Cerebellum (tissue), 4 donors: ENCODE measurements at places on chromosomes 2 and 18.

DNA sequence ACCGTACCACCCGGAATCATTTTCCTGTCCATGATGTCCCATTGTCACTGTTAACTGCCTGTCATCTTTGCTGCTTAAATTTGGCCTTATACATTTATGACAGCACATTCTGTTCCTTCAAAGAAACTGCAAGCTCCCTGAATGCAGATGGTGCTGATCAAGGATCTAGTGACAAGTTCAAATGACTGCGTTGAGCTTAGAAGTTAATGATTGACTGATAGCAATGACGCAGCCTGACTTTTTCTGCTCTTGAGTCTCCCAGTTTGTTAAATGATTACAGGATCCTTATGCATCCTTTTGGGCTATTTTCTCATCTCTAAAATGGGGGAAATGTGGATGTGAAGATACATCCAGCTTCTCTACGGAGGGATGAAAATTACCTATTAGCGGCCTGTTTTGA lies 159.0 kb downstream of the DCC start:
- DNase-seq: no peak

DNA sequence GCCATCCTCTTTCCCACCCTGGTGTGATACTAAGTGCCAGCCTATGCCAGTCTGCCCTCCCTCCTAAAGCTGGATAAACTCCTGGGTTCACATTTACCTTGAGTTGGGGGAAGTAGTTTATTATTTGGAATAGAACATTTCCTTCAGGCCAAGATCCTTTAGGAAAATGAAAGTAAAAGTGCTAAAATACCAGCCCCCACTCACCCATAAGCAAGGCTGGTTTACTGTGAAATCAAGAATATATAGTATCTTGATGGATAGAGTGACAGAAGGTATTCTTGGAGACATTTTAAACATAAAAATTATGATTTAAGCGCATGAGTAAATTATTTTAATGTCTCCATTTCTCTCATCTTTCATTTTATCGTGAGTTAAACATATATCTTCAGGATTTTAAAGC lies 27.1 kb downstream of the ZNF532 start:
- no peak for DNase-seq

- no peak for DNase-seq
Observed at GRCh38 chr2:75722687-75723086, 12.0 kb upstream of the GCFC2 start.

DNA sequence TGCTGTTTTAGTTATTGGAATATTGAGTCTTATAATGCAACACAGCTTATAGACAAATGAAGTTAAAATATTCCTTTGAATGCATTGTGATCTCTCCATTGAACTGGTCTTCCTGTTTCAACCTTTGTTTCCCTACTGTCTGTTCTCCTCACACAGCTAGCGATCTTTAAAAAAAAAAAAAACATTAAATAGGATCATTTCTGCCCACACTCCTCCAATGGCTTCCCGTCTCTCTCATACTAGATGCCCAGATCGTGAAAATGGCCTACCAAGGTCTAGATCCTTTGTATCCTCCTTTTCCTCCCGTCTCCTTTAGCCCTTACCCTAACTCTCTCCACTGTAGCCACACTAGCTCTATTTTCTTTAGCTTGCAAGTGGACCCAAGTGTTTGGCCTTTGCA lies 2.4 kb downstream of the FAM171B start:
- DNase-seq: no peak

DNA sequence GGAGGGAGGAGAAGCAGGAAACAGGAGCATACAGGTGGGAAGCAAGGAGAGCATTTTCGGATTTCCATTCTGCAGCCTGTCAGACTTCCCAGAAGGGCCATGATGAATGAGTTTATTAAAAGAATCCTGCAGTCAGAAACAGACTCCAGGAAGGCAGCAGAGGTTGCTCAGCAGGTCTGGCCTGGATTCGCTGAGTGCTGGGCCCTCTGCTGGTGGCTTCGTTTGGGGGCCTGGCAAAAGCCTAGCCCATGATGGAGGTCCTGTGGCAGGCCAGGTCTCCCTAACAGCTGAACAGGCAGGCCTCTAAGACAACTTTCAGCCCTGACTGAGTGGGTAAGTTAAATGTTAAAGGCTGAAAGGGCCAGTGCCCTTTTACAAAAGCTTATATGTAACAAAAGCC lies 108.2 kb upstream of the CAPN13 start:
- no peak for DNase-seq
